ENCODE measurements at places on chromosomes 5 and 9.

DNA sequence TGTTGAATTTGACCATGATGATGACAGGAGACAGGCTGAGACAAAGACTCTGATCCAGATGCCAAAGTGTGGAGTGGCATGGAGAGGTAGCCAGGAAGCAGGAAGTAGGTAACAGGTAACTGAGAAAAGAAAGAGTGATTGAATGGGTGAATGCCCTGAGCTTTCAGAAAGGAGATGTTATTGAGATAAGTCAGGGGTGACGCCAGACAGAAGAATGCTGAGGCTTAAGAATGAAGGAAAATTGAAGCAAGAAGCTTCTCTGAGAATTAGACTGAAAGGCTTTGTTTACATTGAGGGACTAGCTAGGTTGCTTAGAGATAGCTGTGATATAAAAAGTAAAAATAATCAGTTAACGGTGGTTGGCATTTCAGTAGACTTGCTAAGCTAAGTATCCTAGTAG lies 165.7 kb downstream of the PSAT1 start:
- DNase-seq = no peak

- DNase-seq = no peak
Measured at GRCh38 chr5:156942064-156942463, 21.0 kb downstream of the TIMD4 start.

DNA sequence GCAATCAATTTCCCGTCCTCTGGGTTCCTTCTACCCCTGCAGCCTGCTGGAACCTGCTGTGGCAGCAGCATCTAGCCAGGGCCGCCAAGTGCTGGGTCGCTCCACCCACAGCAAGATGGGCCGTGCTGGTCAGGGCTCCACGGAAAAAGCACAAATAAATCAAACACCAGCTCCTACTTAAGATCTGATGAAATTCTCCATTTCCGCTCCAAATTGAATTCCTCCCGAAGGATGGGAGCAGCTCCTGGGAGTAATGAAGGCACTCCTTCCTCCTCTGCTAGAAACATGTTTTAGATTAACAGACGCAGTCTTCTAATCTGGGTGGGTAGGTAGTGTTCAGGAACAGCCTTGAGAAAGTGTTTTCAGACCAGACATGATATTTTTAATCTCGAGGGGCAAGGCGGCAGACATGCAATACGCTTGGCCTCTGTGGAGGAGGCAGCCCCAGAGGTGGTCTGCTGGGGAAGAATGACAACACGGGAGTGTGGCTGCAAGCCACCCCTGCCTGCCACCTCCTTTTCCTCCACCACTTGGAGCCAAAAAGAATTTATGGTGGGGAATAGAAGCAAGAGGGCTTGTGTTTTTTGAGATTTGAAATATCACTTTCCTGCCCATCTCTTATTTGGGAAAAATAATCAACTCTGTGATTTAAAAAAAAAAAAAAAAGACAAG lies 194.1 kb downstream of the AOPEP start:
- DNase-seq = no peak

- DNase-seq = no peak
Measured at GRCh38 chr5:137300411-137301240, 198.5 kb downstream of the SPOCK1 start.

GRCh38 chr5:171425596-171426244 lies 6.3 kb downstream of the FGF18 start:
- no peak for DNase-seq

GRCh38 chr5:127702926-127703561 lies at the start of gene CCDC192:
Gene CCDC192, plus strand, starts transcription at chr5:127703391. Its CDS starts 55 bp downstream, at chr5:127703446.
- no peak for DNase-seq

- DNase-seq = no peak
Measured at GRCh38 chr5:178642351-178642909, 15.6 kb upstream of the CLK4 start.

GRCh38 chr5:6087576-6087975 lies 290.8 kb downstream of the MED10 start:
- no peak for DNase-seq

- DNase-seq = no peak
Measured at GRCh38 chr9:98381311-98382103, 126.1 kb upstream of the TBC1D2 start.

GRCh38 chr5:135235551-135236227 lies 163.3 kb downstream of the MACROH2A1 start:
- DNase-seq = no peak

DNA sequence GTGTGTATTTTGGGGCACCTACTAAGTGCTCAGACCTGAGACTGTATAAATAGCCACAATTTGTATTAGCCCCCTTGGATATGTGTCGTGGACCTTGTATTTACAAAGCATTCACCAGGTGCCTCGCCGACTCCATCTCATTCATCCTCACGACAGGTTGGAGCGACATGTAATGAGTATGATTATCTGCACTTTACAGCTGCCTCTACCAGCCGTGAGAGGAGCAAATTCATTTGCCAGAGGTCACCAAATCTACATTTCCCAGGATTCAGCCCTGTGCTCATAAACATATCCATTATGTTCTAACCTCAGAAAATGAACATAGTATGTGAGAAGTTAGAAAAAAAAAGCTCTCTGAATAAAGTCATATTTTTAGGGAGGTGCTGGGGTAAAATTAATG lies 167.4 kb downstream of the ZDHHC21 start:
- DNase-seq = no peak

- DNase-seq = no peak
Measured at GRCh38 chr5:117475919-117476318, 901.3 kb upstream of the SEMA6A start.

- no peak for DNase-seq
Measured at GRCh38 chr9:35753466-35753865, 610 bp downstream of the MSMP start.

GRCh38 chr5:16411741-16412455 lies 53.7 kb downstream of the ZNF622 start:
- DNase-seq = no peak

- DNase-seq = no peak
Measured at GRCh38 chr5:124948062-124948753, 201.8 kb upstream of the ZNF608 start.

GRCh38 chr5:76178913-76179312 lies 95.7 kb downstream of the SV2C start:
- no peak for DNase-seq

DNA sequence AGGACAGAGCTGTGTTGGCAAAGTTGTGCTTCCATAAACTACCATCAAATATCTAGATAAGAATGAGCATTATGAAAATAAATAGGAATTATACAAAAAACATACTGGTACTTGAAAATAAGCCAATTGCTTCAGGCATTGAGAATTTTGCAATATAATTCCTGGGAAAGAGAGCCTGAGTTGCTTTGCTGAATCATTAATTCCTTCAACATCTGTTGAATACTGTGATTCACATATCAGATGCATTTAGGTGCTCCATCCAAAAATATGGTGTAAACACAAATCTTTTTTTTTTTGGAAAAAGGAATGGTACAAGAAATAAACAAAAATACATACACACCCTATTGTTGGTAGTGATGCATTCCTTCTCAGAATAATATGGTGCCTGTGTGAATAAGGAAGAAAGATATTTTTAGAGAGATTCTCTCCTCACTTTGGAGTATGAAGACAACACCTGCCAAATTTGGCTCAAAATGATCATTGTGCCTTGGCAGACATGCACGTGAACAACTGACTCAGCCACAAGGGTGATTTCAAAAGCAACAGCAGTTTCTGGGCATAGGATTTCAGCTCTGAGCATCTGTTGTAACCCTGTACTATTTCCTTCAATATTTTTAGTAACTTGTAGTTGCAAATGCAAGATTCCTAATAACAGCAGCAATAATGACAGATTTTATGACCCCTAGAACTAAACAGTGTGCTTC lies 96.7 kb downstream of the CAVIN4 start:
- DNase-seq = no peak

GRCh38 chr5:72159501-72159911 lies 52.2 kb downstream of the MAP1B start:
- no peak for DNase-seq

GRCh38 chr5:137997726-137998213 lies 35.1 kb downstream of the FAM13B start:
- DNase-seq = peak; percentile 2

- no peak for DNase-seq
Measured at GRCh38 chr5:175654807-175655206, 3.1 kb upstream of the HRH2 start.

DNA sequence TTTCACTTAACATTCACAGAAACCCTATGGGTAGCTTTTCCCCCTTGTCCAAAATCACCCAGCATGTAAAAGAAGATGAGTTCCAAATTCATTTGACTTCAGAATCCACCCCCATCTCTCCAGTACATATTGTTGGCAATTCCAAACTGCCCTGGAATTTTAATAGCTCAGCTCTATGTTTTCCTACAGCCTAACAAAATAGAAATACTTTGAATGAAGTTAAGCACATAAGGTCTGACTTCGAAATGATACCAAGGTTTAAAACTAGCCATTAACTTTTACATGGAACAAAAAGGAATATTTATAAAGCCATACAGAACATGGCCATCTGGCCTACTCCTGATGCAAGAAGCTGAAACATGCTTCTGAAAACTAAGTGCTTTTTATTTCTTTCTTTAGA lies 634.3 kb downstream of the PDE4D start:
- DNase-seq = no peak

DNA sequence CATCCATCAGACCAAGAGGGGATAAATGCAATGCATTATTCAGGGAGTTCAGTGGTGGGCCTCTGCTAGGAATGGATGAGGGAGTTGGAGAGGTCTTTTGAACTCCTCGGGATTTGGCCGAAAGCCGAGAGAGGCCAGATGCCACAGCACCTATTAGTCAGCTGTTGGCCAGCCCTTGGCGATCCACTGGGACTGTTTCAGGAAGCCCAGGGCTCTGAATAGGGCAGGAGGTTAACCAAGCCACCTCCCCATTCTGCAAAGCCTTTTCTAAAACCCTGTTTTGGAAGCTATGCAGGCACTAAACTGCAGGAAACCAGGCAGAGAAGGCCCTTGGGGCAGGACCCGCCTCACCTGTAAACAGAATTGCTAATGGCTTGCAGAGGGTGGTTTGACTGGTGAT lies 37.8 kb downstream of the ASTN2 start:
- DNase-seq = no peak

DNA sequence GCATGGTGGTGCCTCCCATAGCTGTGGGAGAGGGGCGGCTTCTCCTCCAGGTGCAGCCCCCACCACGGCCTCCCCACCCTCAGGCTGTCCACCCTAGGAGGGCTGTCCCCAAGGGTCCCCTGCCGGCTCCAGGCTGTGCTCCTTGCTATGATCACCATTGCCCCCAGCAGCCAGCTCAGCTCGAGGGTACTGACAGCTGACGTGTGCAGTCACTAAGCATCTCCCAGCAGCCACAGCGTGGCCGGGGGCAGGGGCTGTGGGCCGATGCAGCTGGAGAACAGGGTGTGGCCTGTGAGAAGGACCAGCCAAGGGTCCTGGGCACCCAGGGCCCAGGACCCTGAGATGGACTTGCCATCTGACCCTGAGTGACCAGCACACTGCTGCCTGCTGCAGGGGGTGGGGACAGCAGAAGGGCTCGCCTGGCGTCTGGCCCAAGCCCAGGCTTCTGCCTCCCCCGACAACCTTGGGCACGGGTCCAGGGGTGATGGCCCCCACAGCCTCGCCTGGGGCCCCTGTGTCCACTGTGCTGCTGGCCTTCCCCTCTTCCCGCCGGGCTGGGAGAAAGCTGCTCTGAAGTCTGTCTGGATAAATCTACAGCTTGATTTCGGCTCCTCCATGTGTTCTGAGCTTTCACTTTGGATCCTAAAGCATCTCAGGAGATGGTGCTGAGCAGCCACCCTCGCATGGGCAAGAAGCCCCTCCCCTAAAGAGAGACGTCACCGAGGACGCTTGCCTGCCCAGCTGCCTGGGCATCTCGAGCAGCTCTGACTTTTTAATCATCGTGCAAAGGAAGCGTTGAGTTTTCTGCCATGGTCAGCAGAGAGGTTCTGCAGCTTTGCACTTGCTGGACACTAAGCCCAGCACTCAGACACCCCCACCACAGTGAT lies 5.5 kb downstream of the KCNT1 start:
- no peak for DNase-seq

DNA sequence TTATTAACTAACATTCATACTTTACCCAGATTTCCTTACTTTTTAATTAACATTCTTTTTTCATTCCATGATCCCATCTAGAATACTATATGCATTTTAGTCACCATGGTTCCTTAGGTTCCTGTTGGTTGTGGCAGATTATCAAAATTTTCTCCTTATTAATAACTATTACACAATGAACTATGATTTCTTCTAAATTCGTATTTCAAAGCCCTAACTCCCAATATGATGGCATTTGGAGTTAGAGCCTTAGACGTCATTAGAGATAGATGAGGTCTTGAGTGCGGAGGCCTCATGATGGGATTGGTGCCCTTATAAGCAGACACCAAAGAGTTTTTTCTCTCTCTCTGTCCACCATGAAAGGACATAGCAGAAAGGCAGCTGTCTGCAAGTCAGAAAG lies 485.4 kb downstream of the TLR4 start:
- no peak for DNase-seq

GRCh38 chr9:130402243-130402642 lies 42.5 kb upstream of the ASS1 start:
- DNase-seq = no peak

DNA sequence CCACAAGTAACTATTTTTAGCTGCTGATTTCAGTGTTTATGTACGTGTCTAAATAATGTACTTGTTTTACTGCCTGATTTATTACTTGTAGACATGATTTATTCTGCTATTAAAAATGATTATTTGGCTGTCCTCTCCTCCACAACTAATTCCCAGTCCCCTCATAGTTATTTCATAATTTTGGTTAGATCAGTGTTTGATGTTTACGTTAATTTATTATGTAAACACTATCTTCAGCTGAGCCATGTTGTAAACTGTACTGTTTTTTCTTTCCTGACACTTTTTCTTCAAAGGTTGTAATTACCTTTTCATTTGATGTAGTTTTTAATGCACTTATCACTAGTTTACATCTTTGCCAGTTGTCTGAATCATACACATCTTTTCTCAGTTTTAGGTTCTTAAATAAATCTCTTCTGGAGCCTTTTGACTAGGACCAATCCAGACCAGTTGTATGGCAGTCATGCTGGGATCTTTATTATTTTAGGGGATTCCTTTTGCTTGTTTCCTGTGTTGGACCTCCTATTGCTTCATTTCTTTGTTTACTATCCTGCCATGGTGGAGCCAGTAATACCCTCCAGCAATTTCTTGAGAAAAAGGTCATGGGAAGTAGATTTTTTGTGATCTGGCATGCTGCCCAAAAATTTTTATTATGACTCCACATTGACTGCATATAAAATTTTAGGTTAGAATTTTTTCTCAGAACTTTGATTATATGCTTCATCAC lies 16.1 kb downstream of the AP3S1 start:
- peak; percentile 18 for DNase-seq

DNA sequence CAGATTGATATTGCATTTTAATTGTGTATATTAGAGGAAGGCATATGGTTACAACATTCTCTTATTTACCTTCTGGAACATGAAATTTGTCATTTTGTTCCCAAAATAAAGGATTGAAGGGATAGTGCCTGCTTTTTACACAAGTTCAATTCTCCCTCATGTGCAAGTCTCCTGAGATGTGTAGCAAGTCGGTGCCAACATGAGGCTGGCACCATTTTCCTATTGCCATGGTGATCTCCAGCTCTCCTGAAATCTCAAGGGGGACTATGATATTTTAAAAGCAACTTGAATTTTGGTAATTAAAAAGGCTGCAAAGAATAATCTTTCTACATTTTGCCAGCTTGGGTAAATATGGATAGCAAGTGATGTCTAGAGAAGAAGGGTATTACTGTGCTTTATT lies 693.3 kb upstream of the WWC1 start:
- no peak for DNase-seq
